CD4-positive, alpha-beta T cell (primary cell): ENCODE measurements at places on chromosomes 6 and 20. TPM values are rescaled to one million over a fixed set of nuclear protein-coding genes. Genes with fewer than 3 reads are reported as not detected.

The ARFGEF3 gene
- not detected for total RNA-seq

The GINS1 gene
- total RNA-seq, result 0.08 TPM

- no peaks in the 10 kb centered on the region for H3K27me3 ChIP-seq
- no peak overlapping the region for H3K4me3 ChIP-seq
- no peak for DNase-seq
- peaks cover 52% of the 10 kb centered on the region for H3K4me1 ChIP-seq
- H3K36me3 ChIP-seq, result peaks cover 52% of the 10 kb centered on the region
Measured at GRCh38 chr20:434221-434620, 26.1 kb downstream of the RBCK1 start.

DNA sequence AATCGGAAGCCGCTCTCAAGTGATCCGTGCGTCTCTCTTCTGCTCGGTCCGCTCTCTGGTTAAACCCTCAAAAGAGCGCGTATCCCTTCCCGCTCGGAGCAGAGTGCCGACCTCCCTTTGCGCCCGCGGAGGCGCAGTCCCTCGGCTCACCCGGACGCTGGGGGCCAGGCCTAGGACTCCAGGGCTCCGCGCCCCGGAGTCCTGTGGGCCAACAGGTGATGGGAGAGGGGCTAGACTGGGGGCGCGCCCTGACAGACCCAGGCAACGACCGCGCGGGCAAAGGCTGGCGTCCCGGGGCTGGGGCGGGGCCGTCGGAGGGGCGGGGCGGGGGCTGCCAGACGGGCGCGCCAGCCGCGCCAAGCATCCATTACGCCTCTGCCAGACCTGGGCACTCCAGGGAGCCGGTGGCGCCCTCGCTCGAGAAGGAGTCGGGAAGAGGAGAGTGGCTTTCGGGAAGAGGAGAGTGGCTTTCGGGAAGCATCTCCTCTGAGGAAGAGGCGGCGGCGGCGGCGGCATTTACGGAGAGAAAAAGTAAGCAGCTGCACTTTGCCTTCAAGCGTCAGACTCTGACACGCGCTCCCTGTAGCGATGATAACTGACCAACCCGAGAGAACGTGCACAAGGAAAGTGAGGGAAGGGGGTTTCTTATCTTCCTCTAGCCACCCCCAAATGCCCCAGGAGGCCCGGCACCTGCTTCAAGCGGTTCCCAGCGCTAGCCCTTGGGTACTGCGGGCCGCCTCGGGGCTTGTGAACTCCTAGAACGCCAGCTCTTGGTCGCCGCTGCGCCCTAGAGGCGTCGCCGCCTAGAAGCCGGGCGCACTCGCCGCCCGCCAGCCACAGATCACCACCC is 2.6 kb downstream of the EPHA7 start:
- H3K4me1 ChIP-seq, result peaks cover 15% of the 10 kb centered on the region
- no peak for DNase-seq
- no peak overlapping the region for H3K27ac ChIP-seq
- H3K36me3 ChIP-seq, result no peaks in the 10 kb centered on the region

GRCh38 chr6:101226677-101227135 is 166.8 kb upstream of the GRIK2 start:
- no peak overlapping the region for H3K4me3 ChIP-seq
- no peaks in the 10 kb centered on the region for H3K4me1 ChIP-seq
- H3K27ac ChIP-seq, result no peak overlapping the region
- H3K36me3 ChIP-seq, result no peaks in the 10 kb centered on the region

DNA sequence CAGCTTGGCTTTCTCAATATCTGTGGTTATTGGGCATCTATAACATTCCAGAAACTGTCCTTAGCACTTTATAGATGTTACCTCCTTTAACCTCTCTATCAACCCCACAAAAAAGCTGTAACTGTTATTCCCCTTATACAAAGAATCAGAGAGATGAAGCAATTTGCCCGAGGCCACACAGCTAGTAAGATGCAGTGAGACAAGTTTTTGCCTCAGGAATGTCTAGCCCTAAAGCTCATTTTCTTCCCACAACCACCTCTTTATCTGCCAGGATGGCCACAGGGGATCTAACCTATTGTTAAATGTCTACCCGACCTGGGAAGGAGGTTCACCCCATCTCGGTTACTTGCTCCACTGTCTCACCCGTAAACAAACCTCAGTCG is 31.9 kb upstream of the TCP11 start:
- H3K4me3 ChIP-seq, result no peak overlapping the region
- H3K4me1 ChIP-seq, result peaks cover 9% of the 10 kb centered on the region
- no peak overlapping the region for H3K27ac ChIP-seq
- no peaks in the 10 kb centered on the region for H3K36me3 ChIP-seq
- H3K27me3 ChIP-seq, result no peaks in the 10 kb centered on the region

The RSPO3 gene
- total RNA-seq, result not detected

The F13A1 gene
- 0.38 TPM for total RNA-seq

GRCh38 chr20:1941226-1941625 is 46.0 kb downstream of the SIRPA start:
- no peak for DNase-seq
- no peak overlapping the region for H3K27ac ChIP-seq
- no peaks in the 10 kb centered on the region for H3K4me1 ChIP-seq
- H3K36me3 ChIP-seq, result no peaks in the 10 kb centered on the region
- H3K27me3 ChIP-seq, result peaks cover 24% of the 10 kb centered on the region

GRCh38 chr6:143746202-143747119 is 68.7 kb downstream of the PHACTR2 start:
- no peak for DNase-seq
- no peaks in the 10 kb centered on the region for H3K36me3 ChIP-seq
- no peak overlapping the region for H3K4me3 ChIP-seq
- no peaks in the 10 kb centered on the region for H3K4me1 ChIP-seq
- H3K27me3 ChIP-seq, result no peaks in the 10 kb centered on the region
- no peak overlapping the region for H3K27ac ChIP-seq

The SUPT3H gene
- total RNA-seq, result 10.5 TPM

- H3K4me1 ChIP-seq, result no peaks in the 10 kb centered on the region
- H3K27me3 ChIP-seq, result peaks cover 22% of the 10 kb centered on the region
- H3K27ac ChIP-seq, result no peak overlapping the region
- DNase-seq, result no peak
- H3K4me3 ChIP-seq, result no peak overlapping the region
Measured at GRCh38 chr20:63092660-63093215, 86.0 kb upstream of the BHLHE23 start.

DNA sequence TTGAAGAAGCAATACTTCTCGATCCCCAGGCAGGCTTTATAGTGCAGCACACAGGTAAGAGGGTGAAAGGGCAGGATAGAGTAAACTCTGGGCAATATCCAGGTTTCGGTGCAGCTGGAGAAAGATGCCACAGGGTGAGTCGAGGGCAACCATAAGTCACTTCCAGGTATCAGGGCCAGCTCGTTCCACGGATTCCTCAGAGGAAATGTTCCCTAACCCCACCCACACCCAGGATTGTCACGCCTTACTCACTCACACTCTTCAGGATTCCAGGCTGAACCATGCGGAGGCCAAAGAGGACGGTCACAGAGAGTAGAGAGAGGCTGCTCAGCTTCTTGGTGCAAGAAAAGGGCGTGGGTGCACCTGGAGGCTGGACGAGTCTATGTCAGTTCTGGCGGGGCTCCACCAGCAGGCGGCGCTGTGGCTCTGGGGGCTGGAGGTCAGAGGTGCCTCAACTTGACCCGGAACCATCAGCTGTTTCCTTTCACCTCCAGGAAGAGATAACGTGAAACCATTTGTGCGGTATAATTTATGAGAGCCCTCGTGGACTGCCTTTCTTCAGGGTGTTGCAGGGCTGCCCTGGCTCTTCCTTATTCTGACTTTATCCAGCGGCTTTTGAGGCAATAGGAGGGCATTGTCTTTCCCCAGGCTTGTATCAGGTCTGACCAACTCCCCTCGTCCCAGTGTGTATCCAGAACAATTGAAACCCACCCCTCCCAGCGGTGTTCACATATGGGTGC is 14.5 kb upstream of the WFDC12 start:
- H3K4me3 ChIP-seq, result no peak overlapping the region
- peaks cover 23% of the 10 kb centered on the region for H3K27me3 ChIP-seq
- H3K27ac ChIP-seq, result no peak overlapping the region
- H3K36me3 ChIP-seq, result no peaks in the 10 kb centered on the region
- peaks cover 5% of the 10 kb centered on the region for H3K4me1 ChIP-seq
- DNase-seq, result peak; percentile 11

DNA sequence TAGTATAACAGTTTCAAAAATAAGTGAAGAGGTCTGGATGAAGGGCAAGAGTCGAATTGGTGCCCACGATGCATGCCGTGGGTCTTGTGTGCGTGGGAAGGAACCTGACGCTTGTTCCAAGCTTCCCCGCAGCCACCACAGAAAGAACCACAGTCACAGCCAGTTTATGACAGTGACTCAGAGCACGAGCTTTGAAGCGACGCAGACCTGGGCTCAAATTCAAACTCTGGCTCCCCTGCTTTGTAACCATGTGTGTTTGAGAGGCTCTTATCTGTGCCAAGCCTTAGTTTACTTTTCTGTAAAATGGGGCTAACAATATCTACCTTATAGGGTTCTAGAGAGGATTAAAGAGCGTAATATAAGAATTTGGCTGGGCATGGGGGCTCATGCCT is 65.5 kb downstream of the SYNJ2 start:
- no peak overlapping the region for H3K27ac ChIP-seq
- H3K4me1 ChIP-seq, result peaks cover 15% of the 10 kb centered on the region
- no peak overlapping the region for H3K4me3 ChIP-seq
- peaks cover 35% of the 10 kb centered on the region for H3K36me3 ChIP-seq

- H3K36me3 ChIP-seq, result no peaks in the 10 kb centered on the region
- no peak overlapping the region for H3K4me3 ChIP-seq
- no peak overlapping the region for H3K27ac ChIP-seq
- no peaks in the 10 kb centered on the region for H3K27me3 ChIP-seq
- no peaks in the 10 kb centered on the region for H3K4me1 ChIP-seq
Measured at GRCh38 chr6:48101290-48101689, 9.7 kb downstream of the PTCHD4 start.

DNA sequence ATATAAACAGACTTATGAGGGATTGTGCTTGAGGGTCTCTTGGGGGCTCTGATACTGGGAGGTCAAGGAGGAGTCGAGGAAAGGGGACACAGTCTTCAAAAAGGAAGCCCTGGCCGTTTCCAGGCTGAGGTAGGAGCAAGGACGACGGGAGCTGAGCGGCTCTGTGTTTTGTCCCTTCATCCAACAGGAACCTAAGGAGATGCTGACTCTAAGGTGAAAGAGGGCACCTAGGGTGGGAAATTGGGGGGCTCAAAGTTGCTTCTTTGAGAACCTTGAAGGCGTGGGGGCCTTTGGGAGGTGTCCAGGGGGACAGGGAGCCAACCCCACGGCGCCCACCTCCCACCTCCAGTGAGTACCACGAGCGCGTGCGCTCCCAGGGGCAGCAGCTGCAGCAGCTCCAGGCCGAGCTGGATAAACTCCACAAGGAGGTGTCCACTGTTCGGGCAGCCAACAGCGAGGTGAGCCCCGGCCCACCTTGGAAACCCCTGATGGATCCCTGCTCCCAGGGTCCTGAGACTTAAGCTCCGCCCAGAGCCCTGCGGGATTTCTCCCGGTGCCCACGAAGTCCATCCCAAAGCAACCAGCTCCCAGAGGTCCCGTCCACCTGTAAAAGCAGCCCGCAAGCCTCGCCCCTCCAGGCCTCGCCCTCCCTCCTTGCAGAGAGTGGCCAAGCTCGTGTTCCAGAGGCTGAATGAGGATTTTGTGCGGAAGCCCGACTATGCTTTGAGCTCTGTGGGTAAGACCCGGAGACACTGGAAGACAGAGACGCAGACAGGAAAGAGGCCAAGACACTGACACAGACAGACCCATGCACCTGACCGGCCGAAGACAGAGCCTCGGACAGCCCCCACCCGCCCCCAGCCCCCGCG is 2.9 kb downstream of the SPAG4 start:
- no peaks in the 10 kb centered on the region for H3K36me3 ChIP-seq
- H3K4me1 ChIP-seq, result peaks cover 45% of the 10 kb centered on the region
- DNase-seq, result no peak
- H3K27me3 ChIP-seq, result no peaks in the 10 kb centered on the region
- no peak overlapping the region for H3K27ac ChIP-seq
- peak overlapping the region; percentile 66 for H3K4me3 ChIP-seq

DNA sequence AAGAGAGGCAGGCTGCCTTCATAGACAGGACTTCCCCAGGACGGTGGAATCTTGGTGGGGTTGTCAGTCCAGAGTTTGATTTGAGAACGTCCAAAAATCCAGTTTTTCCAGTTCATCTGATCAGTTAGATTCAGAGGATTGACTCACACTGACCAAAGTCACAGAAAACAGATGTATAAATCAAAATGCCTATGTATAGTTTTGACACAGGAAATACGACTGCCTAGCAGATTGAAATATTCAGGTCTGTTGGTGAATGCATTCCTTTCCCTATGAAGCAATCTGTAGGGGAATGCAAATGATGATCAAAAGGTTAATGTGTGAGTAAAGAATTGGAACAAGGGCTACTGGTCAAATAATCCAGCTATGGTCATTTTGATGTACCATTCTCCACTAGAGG is 29.7 kb upstream of the GFOD1 start:
- no peak for DNase-seq
- H3K4me1 ChIP-seq, result no peaks in the 10 kb centered on the region
- no peaks in the 10 kb centered on the region for H3K36me3 ChIP-seq
- no peak overlapping the region for H3K27ac ChIP-seq
- no peak overlapping the region for H3K4me3 ChIP-seq
- no peaks in the 10 kb centered on the region for H3K27me3 ChIP-seq

The KIAA0408 gene
- total RNA-seq, result 1.0 TPM

The GCNT2 gene
- 1.8 TPM for total RNA-seq

- H3K4me3 ChIP-seq, result no peak overlapping the region
- no peak overlapping the region for H3K27ac ChIP-seq
- no peaks in the 10 kb centered on the region for H3K36me3 ChIP-seq
- H3K27me3 ChIP-seq, result no peaks in the 10 kb centered on the region
- DNase-seq, result no peak
Measured at GRCh38 chr6:169229615-169230321, 23.9 kb downstream of the THBS2 start.

GRCh38 chr6:56851074-56851473 is 103.8 kb upstream of the BEND6 start:
- peaks cover 32% of the 10 kb centered on the region for H3K27me3 ChIP-seq
- peak overlapping the region; percentile 20 for H3K4me3 ChIP-seq
- DNase-seq, result no peak
- no peaks in the 10 kb centered on the region for H3K36me3 ChIP-seq

The HLA-DRB1 gene
- 31.3 TPM for total RNA-seq

The C6orf15 gene
- not detected for total RNA-seq

- DNase-seq, result no peak
- no peaks in the 10 kb centered on the region for H3K36me3 ChIP-seq
- H3K4me3 ChIP-seq, result no peak overlapping the region
- no peak overlapping the region for H3K27ac ChIP-seq
Measured at GRCh38 chr6:81381382-81381916, 371.0 kb downstream of the TENT5A start.

- no peaks in the 10 kb centered on the region for H3K27me3 ChIP-seq
- DNase-seq, result no peak
- H3K4me3 ChIP-seq, result no peak overlapping the region
- no peaks in the 10 kb centered on the region for H3K4me1 ChIP-seq
- no peaks in the 10 kb centered on the region for H3K36me3 ChIP-seq
Measured at GRCh38 chr20:60653111-60653845, 598.8 kb upstream of the CDH4 start.

The EYS gene
- total RNA-seq, result not detected

The NT5E gene
- 2.7 TPM for total RNA-seq
